ENCODE measurements at places on chromosomes 4 and X.

- DNase-seq: no peak
These were observed at the start of gene SOWAHD for GRCh38 chrX:119757979-119758730. Gene SOWAHD (plus strand): TSS chrX:119758588. CDS start chrX:119758668, 80 bp downstream.

- no peak for DNase-seq
These were observed 434.9 kb upstream of the GALNTL6 start for GRCh38 chr4:171378323-171378722.

DNA sequence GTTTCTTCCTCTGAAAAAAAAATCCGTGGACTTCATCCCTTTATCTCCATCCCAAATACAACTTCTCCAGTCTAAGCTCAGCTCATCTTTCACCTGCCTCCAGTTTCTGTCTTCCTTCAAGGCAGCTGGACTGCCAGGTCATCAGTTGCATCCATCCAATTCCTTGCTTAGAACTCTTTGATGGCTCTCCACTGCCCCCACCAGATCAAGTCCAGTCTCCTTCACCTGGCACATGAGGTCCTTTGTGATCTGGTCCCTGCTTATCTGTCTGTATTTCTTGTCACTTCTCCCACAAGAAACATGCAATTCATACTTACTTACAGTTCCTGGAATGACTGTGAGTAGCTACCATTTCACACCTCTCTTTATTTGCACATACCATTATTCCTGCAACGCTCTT is 33.8 kb downstream of the OTUD6A start:
- peak; percentile 20 for DNase-seq

- no peak for DNase-seq
These were observed 10.0 kb upstream of the ELOVL6 start for GRCh38 chr4:110208419-110208818.

- no peak for DNase-seq
These were observed 337.6 kb downstream of the PCDH18 start for GRCh38 chr4:137194670-137195069.

DNA sequence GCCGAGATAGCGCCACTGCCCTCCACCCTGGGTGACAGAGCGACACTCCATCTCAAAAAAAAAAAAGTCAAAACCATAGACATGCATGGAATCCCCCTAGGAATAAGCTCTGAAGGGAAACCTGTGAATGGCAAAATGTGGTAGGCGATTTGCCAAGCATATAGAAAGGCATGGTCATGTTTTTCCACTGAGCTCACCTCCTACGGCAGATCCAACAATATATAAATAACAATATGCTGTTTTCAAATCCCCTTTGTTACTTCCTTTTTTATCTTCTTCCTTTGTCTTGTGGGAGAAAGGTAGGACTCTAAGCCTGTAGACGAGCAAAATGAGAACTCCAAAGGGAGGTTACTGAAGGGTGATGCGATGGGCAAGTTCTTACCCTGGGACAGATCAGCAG is 219.0 kb downstream of the PALLD start:
- no peak for DNase-seq

GRCh38 chr4:86615501-86615900 is 21.4 kb downstream of the PTPN13 start:
- DNase-seq: no peak

- no peak for DNase-seq
These were observed 18.3 kb downstream of the G3BP2 start for GRCh38 chr4:75654905-75655304.

DNA sequence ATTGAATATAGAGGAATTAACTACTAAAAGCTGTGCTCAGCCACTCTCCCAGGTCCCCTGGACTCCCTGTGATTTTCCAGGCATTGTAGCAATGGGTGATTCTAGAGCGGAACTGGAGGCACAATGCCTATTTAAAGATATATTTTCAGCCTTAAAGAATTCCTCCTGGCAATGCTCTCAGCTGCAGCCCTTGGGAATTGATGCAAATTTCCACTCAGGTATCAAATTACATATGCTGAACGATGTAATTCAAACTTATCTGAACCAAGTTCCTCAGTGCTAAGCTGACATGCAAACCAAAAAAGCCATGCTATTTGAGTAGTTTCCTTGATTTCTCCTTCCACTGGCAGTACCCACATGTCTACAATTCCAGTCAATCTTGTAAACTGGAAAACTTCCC is 86.3 kb upstream of the GABRA3 start:
- no peak for DNase-seq

DNA sequence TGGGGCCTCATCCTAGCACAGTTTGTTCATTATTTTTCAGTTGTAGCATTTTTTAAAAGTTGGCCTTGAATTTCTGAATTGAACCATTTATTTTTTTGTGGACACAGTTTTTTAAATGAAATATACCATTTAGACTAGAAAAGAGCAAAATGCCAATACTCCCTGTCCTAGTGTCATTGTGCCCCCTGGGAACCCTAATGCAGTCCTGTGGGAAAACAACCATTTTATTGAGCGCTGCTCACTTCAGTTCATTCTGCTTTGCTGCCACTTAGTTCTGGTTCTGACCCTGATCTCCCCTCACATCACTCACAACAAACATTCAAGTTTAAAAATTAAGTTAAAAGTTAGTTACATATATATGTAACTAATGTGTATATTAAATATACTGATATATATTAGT is 5.4 kb downstream of the NFKB1 start:
- no peak for DNase-seq

GRCh38 chr4:112348488-112349158 is 51.5 kb downstream of the ALPK1 start:
- peak; percentile 45 for DNase-seq

- no peak for DNase-seq
These were observed 227.7 kb upstream of the GPRIN3 start for GRCh38 chr4:89535251-89535650.

DNA sequence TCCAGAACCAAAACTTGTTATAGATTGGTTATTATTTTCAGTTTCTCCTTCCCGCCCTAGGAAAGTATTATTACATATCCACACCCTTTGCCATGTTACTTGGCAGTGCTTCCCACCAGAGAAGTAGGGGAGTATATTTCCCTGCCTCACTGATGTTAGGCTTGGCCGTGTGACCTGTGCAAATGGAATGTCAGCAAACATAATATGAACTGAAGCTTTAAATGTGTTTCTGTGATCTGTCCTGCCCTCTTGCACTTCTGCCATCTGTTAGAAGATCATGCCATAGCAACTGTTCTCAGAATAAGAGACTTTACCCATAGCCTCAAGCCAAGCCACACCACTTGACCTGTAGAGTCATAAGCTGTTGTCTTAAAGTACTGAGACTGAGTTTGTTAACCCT is 36.7 kb upstream of the NEUROG2 start:
- DNase-seq: peak; percentile 13

DNA sequence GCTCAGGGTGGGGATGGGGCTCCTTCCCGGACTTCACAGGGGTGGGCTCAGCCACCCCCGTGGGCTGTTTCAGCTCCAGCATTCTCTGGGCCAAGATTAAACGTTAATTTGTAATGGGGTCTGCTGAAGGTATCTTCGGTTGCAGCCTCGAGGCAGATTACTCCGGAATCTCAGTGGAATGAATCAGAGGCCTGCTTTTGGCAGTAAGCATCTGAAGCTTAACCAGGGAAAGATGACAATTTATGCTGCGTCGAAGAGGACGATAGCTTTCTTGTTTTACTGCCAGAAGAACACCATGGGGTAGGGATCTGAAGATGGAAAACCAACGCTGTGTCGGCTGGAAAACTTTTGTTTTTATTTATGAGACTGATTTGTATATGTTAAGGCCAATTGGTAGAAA is 129.2 kb upstream of the MSX1 start:
- DNase-seq: no peak

- DNase-seq: no peak
These were observed 97.1 kb downstream of the REELD1 start for GRCh38 chr4:146311238-146311970.

GRCh38 chr4:1041936-1042330 is 30.5 kb downstream of the FGFRL1 start:
- DNase-seq: no peak

- DNase-seq: no peak
These were observed 40.7 kb upstream of the DHX15 start for GRCh38 chr4:24625091-24625490.

- peak; percentile 19 for DNase-seq
These were observed 189.0 kb upstream of the ANXA10 start for GRCh38 chr4:167903291-167903721.

- DNase-seq: no peak
These were observed 2.6 kb downstream of the LHFPL1 start for GRCh38 chrX:112677167-112677566.

DNA sequence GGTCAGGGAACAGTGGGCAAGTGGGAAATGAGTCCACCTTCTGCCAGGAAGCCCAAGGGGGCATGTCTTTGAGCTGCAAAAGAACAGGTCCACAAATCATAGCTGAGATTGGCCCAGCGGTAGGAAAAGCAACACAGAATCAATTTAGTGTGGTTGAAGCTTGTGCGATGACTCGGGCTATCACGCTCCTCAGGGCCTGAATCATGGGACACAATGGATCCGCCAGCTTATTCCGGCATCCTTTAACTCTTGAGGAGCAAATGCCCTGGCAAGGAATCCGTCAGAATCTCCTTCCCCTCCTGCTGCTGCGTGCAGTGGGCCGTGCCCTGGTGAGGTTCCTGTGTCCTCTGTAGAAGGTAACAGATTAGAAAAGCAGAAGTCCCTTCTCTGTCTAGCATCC is 98.0 kb downstream of the RELL1 start:
- no peak for DNase-seq

DNA sequence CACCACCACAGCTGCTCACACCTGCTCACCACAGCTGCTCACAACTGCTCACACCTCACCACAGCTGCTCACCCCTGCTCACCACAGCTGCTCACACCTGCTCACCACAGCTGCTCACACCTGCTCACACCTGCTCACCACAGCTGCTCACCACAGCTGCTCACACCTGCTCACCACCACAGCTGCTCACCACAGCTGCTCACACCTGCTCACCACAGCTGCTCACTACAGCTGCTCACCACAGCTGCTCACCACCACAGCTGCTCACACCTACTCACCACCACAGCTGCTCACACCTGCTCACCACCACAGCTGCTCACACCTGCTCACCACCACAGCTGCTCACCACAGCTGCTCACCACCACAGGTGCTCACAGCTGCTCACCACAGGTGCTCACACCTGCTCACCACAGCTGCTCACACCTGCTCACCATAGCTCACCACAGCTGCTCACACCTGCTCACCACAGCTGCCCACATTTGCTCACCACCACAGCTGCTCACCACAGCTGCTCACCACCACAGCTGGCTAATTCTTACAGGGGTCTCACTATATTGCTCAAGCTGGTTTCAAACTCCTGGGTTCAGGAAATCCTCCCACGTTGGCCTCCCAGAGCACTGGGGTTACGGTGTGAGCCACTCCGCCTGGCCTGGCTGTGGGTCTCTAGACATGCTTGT is 30.4 kb upstream of the CPLX1 start:
- DNase-seq: no peak

DNA sequence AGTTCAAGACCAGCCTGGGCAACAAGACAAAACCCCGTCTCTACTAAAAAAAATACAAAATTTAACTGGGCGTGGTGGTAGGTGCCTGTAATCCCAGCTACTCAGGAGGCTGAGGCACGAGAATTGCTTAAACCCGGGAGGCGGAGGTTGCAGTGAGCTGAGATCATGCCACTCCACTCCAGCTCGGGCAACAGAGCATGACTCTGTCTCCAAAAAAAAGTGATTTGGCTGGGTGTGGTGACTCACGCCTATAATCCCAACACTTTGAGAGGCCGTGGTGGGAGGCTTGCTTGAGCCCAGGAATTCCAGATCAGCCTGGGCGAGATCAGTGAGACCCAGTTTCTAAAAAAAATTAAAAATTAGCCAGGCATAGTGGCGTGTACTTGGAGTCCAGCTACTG is 4.1 kb downstream of the OPHN1 start:
- no peak for DNase-seq

DNA sequence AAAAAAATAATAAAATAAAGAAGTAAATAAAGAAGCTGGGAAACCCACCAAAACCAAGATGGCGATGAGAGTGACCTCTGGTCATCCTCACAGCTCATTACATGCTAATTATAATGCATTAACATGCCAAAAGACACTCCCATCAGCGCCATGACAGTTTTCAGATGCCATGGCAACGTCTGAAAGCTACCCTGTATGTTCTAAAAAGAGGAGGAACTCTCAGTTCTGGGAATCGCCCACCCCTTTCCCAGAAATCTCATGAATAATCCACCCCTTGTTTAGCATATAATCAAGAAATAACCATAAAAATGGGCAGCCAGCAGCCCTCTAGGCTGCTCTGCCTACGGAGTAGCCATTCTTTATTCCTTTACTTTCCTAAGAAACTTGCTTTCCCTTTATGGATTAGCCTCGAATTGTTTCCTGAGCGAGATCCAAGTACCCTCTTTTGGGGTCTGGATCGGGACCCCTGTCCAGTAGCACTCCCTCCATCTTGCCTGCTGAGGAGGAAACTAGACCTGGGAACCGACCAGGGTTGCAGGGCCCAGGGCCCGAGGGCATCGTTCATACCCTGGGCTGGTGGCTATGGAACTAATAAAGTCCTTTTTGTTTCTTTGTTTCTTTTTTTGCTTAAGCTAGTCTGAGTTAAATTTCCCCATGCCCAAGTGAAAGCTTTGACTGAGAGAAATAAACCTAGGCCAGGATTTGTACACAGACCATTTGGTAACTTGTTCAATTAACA is 30.9 kb downstream of the HTT-AS start:
- DNase-seq: no peak

DNA sequence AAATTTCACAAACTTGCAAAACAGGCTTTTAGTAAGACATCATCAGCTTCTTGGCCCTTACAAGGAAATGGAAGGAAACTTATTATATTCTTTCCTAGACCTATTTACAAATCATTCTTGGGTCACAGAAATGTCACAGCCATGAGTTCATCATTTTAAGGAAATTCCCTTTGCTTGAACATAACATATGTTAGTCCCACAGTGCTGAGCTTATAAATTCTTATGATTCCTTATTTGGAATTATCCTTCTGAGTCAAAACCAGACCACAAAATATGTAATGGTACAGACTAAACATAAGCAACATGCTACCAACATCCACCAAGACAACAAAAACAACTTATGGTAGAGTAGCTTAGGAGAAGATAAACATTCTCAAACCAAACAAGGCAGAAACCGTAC is 236.9 kb upstream of the CTSO start:
- peak; percentile 11 for DNase-seq

- DNase-seq: no peak
These were observed 22.9 kb downstream of the TMEM187 start for GRCh38 chrX:153995504-153995903.

GRCh38 chr4:15809058-15809457 is 30.9 kb downstream of the CD38 start:
- DNase-seq: no peak

- no peak for DNase-seq
These were observed 7.1 kb downstream of the TBX22 start for GRCh38 chrX:80021621-80022020.

All from hepatic stellate cell (primary cell).